ENCODE measurements at places on chromosomes 6 and 20.

DNA sequence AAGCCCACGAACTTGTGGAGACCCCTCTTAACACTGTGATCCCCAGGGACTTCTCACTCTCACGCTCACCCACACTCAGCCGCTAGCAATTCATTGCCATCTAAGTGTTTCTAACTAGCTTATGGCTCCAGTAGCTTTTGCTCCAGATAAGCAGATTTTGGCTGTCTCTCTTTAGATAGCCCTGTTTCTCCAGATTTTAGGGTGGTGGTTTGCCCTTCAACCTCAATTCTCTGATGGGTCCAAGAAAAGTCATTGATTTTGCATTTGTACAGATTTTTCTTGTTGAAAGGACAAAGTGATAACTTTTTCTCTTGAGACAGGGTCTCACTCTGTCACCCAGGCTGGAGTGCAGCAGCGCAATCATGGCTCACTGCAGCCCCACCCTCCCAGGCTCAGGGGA is 41.2 kb downstream of the NR2E1 start:
- no peak for DNase-seq

GRCh38 chr6:98033617-98034016 is 750.6 kb upstream of the MMS22L start:
- no peak for DNase-seq

DNA sequence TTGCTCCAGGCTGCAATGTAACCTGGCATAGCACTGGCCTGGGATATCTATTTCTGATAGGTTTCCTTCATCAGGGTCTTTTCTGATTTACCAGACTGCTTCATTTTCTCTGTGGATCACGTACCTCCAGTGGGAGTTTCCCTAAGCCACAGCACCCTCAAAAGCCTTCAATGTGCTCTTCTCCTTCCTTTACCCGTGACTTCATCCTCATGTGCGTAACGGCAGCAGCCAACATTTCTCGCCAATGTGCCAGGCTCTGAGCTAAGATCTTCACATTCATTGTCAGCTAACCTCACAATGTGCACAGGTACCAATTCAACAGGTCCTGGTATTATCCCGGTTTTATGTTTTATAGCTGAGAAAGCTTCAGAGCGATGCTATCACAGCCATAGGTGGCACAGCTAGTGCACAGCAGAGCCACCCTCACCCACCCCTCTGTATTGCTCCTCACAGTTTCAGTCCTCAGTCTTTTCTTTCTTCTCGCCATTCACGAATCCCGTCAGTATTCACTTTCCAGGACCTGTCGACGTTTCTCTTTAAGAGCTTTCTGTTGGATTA is 58.2 kb downstream of the TNFAIP3 start:
- no peak for DNase-seq

DNA sequence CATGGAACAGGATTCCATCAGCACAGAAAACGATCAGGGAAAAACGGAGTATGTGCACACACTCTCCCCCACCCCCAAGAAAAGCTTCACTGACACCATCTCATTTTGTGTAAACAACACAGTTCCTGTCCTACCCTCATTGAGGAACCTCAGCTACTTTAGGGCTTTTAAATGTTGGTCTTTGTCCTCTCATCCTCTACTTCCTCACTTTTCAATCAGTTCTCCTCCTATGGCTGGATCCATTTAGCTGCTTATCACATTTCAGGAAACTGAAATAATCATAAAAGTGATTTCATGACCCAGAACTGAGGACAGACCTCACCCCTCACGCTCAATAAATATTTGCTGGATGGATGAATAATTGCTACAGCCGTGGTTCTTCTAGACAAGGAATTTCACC is 33.1 kb upstream of the PNRC1 start:
- no peak for DNase-seq

DNA sequence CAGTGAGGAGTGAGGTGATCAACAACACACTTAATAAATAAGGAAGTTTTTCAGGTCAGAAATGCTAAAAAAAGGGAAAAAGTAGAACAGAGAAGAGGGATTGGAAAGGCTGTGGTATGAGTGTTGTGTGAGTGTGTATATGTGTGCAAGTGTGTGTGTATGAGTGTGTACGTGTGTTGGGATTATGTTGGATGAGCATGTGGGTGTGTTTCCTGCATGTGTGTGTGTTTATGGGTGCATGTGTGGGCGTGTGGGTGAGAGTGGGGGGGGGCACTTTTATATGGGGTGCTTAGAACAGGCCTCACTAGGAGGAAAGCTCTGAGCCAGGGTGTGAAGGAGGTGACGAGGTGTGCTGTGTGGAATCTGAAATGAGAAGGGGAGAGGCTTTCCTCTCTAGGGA is 116.8 kb upstream of the SLC22A23 start:
- no peak for DNase-seq

DNA sequence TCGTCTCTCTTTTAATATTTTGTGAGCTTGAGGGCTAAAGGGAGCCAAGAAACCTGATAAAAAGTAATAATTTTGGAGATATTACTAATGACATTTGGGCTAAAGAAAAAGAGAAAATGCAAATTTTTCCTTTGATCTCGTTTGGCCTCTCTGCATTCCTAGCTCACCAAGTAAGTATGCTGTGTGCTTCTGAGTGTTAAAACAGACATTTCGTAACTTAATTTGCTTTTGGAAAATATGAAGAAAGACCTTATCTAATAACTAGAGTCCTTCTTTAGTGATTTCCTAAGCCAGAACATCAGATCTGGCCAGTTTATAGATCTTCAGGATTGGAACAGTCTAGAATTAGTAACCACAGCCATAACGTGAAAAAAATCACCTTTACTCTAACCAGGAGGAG is 872.9 kb upstream of the SLC35B3 start:
- no peak for DNase-seq

All from stimulated activated CD4-positive, alpha-beta T cell treated with anti-CD3 and anti-CD28 coated beads, Interleukin-1b, Interleukin-23, amount 100 ng/mL, for 1 hour (primary cell).